ENCODE measurements at places on chromosomes 16 and 17. TPM values are rescaled to one million over a fixed set of nuclear protein-coding genes. Genes with fewer than 3 reads are reported as not detected.
A peak's percentile ranks its signal among the peaks of the same experiment; 100 is the strongest.

GRCh38 chr16:57818377-57819064 lies 16.2 kb upstream of the KIFC3 start:
- DNase-seq = no peak

- DNase-seq = no peak
Observed at GRCh38 chr16:57386381-57386951, 14.2 kb downstream of the CX3CL1 start.

- no peak for DNase-seq
Observed at GRCh38 chr16:55685973-55686372, 30.2 kb downstream of the SLC6A2 start.

GRCh38 chr17:73594025-73594424 lies 50.2 kb downstream of the SDK2 start:
- no peak for DNase-seq

- DNase-seq = no peak
Observed at GRCh38 chr16:22380529-22380928, 6.1 kb upstream of the CDR2 start.

DNA sequence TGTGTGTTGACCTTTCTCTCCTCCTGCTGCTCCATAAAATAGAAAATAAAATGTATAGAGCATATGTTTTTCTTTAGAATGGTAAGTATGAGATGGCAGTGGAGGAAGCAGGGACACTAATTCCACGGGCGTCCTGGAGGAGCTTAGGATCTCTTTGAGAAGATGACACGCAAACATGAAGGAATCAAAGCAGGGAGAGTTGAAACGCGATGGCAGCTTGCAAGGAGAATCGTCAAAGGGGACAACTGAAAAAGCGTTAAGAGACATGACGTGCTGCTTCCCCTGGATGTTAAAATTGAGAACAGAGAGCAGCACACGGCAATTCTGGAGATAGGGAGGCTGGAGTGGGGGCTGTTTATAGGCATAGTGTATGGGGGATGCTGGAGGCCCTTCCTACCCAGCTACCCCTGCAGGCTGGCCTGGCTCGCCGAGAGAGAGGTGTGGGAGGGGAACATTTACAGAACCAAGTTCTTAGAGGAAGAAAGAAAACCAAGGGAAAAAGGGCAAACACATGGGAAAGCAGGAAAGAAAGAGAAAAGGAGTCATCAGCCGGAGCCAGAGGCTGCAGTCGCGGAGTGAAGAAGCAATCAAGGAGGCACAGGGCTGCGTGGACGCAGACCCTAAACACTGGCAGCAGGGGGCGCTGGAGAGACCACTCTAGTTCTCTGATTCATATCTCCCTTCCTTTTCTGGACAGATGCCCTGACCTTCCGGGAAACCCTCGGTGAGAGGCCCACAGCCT lies 55.8 kb downstream of the MYH13 start:
- peak; percentile 65 for DNase-seq

GRCh38 chr16:23948949-23949411 lies 113.2 kb downstream of the PRKCB start:
- no peak for DNase-seq

- DNase-seq = no peak
Observed at GRCh38 chr16:66003201-66003600, 363.3 kb upstream of the CDH5 start.

Gene TBC1D26
- 0.24 TPM for total RNA-seq

Gene PHKB
- 55.1 TPM for total RNA-seq

Gene SRCAP
- 21.6 TPM for total RNA-seq

Gene CXCL16
- total RNA-seq = 19.1 TPM

Gene CHD9NB
- 0.84 TPM for total RNA-seq
